Natural killer cell treated with Interleukin-12 subunit alpha and Interleukin-12 subunit beta and Interleukin-15 and Interleukin-18, amount 100 ng/mL, for 72 hours (primary cell): ENCODE measurements at places on chromosomes 2 and 18.

- no peak for DNase-seq
These were observed 219.7 kb upstream of the PKDCC start for GRCh38 chr2:41828052-41828643.

GRCh38 chr2:1011006-1011405 is 60.4 kb downstream of the SNTG2 start:
- DNase-seq, result no peak

DNA sequence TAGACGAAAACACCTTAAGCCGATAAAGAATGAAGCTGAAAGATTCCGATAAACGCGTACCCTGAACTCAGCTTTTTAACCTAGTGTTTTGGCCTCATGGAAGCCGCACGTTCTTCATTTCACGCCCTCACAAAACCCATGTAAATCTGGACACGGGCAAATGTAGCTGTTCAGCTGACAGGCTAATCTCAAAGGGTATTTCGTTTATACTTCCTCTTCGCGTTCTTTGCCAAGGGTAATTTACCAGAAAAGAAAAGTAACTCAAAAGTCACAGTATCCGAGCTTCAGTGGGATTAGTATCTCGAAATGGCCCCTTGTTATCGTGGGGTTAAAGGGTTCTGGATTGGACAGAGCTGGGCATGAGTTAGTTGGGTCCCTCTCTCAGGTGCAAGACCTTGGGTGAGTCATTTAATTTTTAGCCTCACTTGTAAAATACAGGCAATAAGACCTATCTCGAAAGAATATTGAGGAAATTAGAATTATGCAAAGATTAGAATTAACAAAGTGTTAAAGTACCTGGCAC is 22.0 kb upstream of the STPG4 start:
- DNase-seq, result no peak

DNA sequence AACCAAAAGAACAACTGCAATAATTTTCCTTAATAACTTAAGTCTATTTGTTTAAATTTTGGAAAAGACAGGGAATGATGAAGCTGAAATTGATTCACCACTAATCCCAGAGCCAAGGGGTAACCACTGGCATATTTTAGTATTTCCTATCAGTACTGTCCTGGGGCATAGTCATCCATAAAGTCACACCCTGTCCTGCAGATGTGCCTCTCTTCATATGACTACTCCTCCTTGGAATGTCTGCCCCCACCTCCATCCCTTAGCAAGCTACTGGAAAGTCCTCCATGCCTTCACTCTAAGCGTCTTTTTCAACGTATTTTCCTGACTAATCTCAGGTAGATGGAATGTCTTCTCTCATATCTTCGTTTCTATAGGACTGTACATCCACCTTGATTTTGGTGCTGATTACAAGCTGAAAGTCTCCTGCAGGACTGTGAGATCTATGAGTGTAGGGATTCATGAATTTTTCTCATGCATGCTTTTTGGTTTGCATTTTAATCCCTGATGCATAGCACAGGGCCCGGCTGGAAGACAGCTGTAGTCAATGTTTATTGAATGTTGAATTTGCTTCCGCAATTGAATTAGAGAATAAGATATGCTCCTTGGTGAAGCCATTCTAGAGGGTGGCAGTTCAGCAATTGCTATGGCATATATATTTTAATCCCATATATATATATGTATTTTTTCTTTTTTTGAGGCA is 85.6 kb downstream of the MOGAT1 start:
- no peak for DNase-seq

DNA sequence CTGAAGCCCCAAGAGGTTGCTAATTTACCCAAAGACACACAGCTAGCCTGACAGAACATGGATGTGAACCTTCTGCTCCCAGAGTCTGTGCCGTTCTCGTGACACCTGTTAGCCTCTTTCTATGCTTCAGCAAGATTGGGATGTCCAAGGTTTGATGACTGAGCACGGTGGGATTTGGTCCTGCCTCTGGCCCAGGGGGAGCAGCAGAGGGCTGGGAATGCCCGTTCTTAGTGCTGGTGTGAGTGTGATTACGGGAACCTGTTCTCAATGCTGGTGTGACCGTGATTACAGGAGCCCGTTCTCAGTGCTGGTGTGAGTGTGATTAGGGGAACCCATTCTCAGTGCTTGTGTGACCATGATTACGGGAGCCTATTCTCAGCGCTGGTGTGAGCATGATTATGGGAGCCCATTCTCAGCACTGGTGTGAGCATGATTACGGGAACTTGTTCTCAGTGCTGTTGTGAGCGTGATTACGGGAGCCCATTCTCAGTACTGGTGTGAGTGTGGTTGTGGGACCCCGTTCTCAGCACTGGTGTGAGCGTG is 67.3 kb upstream of the SNTG2 start:
- DNase-seq, result no peak

DNA sequence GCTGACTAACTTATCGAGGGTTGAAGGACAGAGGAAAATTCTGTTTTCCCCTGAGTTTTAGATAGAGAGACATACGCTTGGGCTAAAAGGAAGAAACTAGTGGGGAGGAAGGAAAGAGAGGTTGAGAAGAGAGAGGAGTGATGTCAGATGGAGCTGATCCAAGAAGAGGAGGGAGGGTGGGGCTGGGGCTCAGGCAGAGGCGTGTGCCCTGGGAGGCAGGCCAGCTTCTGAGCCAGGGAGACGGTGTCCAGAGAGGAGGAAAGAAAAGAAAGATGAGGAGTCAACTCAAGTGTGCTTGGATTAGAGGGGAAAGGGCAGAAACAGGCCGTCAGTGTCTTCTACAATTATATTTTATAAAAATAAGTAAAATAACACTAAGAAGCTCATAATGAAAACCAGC is 56.2 kb downstream of the EMILIN2 start:
- no peak for DNase-seq

DNA sequence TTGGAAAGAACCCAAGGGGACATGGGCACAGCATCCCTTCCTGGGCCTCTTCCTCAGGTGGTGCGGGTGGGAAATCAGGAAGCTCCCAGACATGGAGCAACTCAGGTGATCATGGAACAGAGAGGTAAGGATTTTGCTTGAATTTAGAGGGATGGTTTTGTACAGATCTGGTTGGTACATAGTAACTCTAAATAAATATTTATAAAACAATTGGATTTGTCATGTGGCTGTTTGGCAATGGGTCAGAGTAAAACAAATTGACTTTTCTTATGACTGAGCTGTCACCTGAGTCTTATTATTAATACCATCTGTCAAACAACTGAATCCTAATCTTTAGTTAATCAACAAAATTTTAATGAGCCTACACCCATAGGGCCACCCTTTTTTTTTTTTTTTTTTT is 19.4 kb upstream of the TMEM178A start:
- no peak for DNase-seq

GRCh38 chr2:195304310-195304709 is 352.7 kb upstream of the SLC39A10 start:
- DNase-seq, result no peak

DNA sequence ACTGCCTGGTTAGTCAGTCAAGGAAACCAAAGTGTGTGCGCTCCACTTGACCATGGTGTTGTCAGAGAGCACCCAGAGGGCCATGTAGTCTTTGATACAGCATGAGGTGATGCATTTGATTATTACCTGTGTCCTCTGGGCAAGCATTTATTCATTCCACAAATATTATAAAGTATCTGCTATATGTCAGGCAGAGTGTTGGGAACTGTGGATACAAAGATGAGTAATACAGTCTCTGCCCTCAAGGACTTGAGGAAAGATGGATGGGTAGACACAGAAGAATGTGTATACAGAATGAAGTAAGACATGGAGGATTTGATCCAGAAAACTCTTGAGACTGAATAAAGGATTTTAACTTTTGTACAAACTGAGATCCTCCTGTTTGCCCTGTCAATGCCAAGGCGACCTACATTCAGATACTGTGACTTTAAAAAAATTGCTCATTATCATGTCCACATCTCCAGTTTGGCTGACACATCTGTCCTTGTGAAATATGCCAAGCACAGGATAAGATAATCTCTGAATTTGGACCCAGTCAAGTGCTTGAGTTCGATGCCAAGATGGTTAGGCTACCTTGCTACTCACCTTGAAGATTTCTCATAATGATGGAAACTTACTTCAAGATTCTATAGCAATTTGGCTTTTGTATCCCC is 50.8 kb downstream of the ACYP2 start:
- no peak for DNase-seq

DNA sequence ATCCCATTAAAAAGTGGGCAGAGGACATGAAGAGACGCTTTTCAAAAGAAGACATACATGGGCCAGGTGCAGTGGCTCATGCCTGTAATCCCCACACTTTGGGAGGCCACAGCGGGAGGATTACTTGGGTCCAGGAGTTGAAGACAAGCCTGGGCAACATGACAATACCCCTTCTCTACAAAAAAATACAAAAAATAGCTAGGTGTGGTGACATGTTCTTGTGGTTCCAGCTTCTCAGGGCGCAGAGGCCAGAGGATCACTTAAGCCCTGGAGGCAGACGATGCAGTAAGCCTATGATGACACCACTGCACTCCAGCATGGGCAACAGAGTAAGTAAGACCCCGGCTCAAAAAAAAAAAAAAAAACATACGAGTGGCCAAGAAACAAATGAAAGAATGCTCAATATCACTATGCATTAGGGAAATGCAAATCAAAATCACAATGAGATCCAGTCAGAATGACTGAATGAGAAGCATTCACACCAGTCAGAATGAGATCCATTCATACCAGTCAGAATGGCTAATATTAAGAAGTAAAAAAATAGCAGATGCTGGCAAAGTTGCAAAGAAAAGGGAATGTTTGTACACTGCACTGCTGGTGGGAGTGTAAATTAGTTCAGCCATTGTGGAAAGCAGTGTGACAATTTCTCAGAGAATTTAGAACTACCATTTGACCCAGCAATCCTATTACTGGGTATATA is 550.2 kb upstream of the SLC39A10 start:
- DNase-seq, result no peak

GRCh38 chr2:49028101-49028500 is 126.2 kb downstream of the FSHR start:
- no peak for DNase-seq

- no peak for DNase-seq
These were observed 168.3 kb downstream of the OTX1 start for GRCh38 chr2:63218800-63219526.

DNA sequence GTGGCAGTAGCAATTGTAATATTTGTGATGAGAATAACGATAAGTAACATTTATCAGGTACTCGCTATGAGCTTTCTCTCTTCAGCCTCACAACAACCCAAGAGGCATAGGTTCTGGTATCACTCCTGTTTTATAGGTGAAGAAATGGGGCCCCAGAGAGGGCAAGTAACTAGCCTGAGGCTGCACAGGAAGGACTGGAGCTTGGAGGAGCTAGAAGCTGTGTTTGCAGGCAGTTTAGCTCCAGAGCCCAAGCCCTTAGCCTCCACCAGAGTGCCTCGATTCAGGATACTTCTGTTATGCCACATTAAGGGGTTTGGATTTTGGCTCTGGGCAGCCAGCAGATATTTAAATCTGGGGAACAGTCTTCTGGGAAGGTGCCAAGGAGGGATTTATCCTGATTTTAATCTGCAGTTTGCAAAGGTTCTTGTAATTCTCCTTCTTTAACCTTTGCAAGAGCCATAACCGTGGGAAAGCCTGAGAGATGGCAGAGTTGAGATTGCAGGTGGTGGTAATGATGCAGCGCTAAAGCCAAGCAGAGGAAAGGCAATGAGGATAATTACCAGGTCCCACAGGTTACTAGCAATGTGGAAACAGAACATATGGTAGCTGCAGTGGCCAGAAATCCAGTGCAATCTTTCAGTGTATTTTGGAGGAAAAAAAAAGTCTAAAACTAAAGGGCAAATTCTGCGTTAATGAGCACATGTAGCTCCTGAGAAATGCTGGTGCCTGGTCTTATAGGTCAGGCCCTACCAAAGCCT is 9.1 kb downstream of the MOCOS start:
- DNase-seq, result no peak

GRCh38 chr2:9779596-9780264 is 63.5 kb upstream of the TAF1B start:
- DNase-seq, result no peak

GRCh38 chr2:9885036-9885684 is 41.9 kb downstream of the TAF1B start:
- DNase-seq, result no peak

GRCh38 chr2:156175946-156176345 is 156.6 kb downstream of the NR4A2 start:
- DNase-seq, result no peak

GRCh38 chr2:232457121-232458011 is 1.4 kb downstream of the ALPI start:
- no peak for DNase-seq

- no peak for DNase-seq
These were observed 133.1 kb downstream of the ARL4C start for GRCh38 chr2:234363647-234364294.

- DNase-seq, result no peak
These were observed 249.2 kb downstream of the NBAS start for GRCh38 chr2:15311926-15312325.

DNA sequence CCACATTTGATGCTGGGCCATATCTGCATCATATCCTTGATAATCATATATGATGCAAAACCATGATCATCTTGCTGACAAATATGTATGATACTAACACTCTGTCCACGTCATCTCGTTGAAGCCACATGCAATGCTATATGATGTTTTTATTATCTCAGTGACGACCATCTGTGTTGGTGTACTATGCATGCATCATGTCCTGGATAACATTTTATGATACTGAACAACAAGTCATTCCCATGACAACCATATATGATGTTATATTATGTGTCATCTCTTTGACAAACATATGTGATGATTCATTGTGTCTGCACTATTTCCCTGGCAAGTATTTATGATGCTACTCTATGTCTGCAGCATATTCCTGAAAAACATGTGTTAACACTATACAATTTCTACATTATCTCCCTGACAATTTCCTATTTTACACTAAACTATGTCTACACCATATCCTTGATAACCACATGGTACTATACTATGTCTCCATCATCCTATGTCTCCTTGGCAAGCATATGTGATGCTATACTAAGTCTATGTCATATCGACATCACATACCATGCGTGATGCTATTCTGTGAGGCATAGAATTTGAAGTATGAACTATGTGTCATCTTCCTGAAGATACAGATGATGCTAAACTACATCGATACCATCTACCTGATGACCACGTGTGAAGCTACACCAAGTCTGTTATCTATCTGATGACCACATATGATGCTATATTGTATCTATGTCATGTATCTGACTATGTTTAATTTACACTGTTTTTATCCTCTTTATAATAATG is 37.0 kb downstream of the DAW1 start:
- DNase-seq, result no peak

- no peak for DNase-seq
These were observed 84.7 kb upstream of the NEDD4L start for GRCh38 chr18:57959278-57959677.

DNA sequence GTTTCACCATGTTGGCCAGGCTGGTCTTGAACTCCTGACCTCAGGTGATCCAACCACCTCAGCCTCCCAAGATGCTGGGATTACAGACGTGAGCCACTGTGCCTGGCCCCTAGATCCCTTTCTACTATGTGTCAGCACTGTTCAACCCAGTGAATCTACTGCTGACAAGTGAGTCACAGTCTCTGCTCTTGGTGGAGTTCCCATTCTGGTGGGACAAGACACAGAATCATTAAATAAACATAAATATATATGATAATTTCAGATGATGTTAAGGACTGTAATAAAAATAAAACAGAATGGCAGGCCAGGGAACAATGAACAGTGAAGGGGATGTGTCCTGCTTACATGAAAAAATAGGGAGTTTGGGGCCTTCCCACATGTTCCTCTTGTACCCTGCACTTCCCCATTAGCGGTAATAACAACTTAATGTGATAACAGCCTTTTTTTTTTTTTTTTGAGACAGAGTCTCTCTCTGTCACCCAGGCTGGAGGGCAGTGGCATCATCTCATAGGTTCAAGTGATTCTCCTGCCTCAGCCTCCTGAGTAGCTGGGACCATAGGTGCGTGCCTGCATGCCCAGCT is 112.2 kb downstream of the CPO start:
- no peak for DNase-seq

GRCh38 chr2:207363761-207364290 is 165.9 kb upstream of the CREB1 start:
- no peak for DNase-seq
